ENCODE measurements at places on chromosomes 2 and 18. TPM values are rescaled to one million over a fixed set of nuclear protein-coding genes. Genes with fewer than 3 reads are reported as not detected.
A peak's percentile ranks its signal among the peaks of the same experiment; 100 is the strongest.

GRCh38 chr2:5937851-5938565 lies 245.8 kb downstream of the SOX11 start:
- no peak for DNase-seq

The PLEKHA3 gene
- total RNA-seq, result 15.2 TPM

DNA sequence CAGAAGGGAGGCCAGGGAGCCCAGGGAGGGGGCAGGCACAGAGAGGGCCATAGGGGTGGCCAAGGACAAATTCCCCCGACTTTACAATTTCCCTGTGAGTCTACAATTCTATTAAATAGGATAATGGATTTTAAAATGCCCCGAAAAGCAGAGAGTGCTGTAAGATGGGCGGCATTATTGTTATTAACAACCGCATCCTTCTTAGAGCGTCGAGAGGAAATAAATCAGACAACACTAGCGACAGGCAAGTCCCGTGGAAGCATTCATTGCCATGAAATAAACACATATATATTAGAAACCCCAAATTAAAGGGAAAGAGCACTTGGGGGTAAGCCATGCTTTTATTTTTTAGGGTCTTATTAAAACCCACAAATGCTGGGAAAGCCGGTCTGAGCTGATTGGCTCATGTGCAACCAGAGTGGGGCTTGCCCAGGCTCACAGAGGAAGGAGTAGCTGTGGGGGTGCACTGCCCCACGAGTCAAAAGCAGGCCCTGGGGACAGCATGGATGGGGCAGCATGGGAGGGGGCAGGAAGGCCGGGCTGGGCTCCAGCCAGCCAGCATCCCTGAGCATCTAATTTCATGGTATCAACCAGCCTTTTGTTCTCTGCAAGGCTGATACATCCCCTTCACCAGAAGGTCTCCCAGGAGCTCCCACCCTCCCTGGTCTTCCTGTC lies 187.1 kb downstream of the CELF4 start:
- DNase-seq, result no peak

GRCh38 chr18:47168913-47169312 lies 7.3 kb downstream of the IER3IP1 start:
- DNase-seq, result no peak

DNA sequence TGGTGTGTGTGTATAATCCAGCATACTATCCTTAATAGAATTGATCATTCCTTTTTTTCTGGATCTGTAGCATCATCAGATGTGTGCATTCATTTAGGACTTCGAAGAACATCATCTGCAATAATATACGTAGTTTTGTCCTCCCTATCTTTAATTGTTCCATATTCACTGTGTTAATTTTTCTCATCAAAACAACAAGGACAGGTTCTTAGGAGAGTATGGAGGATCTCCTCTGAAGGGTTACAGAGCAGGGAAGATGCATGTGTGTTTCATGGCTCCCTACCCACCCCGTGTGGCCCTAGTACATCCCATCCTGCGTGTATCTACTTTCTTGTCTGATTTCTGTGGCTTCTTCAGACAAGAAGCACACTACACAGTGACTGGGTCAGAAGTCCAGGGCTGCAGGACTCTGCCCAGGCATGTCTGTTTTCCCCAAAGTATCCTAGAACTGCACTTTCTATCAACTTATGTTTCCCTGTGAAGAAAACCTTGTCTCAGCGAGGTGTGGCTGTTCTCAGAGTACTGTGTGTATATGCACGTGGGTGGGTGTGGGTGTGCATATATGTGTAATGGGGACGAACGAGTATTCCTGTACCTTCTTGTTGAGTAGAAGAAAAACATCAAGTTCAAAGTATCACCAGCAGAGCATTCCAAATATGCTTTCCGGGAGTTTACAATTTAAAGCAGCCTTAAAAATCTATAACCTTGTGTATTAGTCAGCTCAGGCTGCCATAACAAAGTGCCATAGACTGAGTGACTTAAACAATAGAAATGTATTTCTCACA lies 220.4 kb upstream of the FOSL2 start:
- DNase-seq, result no peak

The IL1R2 gene
- not detected for total RNA-seq

DNA sequence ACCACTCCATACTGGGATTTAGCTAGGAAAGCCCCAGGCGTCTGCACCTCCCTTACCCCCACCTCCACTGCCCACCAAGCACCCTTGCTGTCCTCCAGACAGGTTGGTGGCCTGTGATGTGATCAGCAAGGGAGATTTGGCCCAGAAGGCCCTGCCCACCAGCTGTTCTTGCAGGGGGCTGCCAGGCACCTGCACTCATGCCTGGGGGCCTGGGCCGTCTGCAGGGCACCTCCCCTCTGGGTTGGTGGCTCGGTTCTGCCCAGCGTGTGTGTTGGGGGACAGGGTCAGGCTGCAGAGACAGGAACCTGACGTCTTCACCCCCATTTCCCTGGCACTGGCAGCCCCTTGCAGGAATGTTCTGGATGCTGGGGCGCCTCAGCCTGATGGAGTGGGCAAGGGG lies 5.8 kb downstream of the DNMT3A start:
- no peak for DNase-seq

DNA sequence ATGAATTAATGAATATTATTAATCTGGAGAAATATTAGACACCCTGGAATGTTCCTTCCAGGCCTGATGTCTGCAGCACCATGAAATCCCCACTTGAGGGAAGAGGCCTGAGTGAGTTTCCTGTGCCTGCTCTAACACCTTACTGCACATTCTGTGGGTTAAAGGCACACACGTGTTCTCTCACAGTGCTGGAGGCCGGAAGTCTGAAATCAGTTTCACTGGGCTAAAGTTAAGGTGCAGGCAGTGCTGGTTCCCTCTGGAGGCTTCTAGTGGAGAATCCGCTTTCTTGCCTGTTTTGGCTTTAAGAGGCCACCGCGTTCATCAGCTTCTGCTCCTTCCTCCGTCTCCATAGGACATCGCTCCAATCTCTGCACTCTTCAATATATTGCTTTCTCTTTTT lies 48.7 kb downstream of the ACKR3 start:
- DNase-seq, result no peak

DNA sequence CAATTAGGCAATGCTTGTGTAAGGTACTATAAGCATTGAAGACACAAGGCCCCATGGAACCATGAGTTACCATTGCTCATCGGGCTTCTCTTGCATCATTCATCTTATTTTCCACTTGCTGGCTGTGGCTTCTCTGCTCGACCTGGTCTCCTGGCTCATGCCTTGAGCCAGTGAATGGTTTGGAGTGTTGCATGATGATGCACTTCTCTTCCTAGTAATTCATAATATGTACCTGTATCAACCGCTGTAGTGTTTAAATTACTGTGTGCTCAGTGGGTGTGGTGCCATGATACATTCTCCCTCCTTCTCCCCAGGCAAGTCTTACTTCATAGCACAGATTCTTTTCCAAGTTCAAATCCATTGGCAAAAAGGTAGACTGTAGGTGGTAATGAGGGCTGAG lies 66.8 kb downstream of the ABCA12 start:
- DNase-seq, result no peak

The SALL3 gene
- total RNA-seq, result 5.9 TPM

The GKN2 gene
- not detected for total RNA-seq

The FAM124B gene
- total RNA-seq, result 5.2 TPM

- DNase-seq, result peak; percentile 1
Observed at GRCh38 chr2:6723865-6724604, 141.7 kb downstream of the CMPK2 start.

DNA sequence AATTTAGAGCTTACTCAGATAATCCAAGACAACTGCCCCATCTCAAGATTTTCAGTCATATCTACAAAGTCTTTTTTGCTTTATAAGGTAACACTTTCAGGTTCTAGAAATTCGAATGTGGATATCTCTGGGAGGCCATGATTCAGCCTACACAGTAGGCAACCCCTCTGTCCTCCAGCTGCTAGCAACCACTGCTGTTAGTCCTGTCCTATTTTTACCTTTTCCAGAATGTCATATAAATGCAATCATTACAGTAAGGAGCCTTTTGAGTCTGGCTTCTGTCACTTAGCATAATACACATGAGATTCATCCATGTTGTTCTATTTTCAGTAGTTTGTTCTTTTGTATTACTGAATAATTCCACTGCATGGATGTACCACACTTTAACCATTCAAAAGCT lies 28.5 kb upstream of the MARCHF7 start:
- DNase-seq, result no peak

GRCh38 chr2:140696449-140696848 lies 1434.4 kb downstream of the LRP1B start:
- DNase-seq, result no peak

- no peak for DNase-seq
Observed at GRCh38 chr2:45330108-45330507, 281.0 kb downstream of the SRBD1 start.

DNA sequence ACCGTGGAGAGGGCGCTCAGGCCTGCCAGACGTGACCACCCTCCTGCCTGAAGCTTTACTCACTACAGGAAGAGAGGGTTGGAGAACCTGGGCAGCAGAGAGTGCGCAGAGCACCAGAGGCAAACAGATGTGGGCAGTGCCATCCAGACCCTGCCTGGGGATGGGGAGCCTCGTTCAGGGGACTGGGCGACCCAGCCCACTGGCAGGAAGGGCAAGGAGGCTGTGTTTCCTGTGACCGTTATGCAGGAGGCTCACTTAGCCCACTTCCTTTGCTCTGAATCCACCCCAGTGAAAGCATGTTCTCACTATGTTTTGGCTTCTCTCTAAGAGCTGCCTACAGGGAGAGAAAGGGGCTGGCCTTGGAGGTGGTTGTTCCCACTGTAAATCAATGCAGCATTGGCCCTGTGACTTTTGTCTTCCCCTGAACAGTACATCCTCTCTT lies 23.0 kb upstream of the ACKR3 start:
- no peak for DNase-seq

The EMILIN1 gene
- total RNA-seq, result 2.4 TPM

DNA sequence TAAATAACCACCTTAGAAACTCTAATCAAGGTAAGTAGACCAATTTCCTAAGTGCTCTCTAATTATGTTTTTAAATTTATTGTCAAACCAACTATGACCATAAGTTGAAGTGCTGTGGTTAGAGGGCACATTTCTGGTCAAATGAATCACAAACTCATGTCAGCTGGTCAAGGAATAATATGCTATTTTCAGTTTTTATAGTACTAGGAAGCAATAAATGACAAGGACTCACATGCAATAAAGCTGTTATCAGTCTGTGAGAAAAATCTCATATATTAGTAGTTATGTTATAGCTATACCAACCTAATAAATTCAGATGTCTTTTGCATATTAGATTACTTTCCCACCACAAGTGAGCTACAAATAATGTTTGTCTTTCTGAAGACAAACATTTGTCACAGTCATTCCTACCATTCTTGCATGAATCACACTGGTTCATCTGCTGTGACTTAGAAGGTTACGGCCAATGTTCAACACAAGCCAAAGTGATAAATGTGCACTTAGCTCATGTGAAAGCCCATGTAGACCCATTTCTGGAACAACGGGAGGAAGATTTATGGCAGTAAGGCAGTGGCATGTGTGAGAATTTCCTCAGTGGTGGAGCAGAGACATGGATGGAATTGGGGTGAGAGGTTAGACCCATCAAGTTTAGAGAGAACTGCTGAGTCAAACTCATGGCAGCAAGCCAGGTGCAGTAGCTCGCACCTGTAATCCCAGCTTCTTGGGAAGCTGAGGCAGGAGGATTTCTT lies 27.4 kb upstream of the CCNYL1 start:
- DNase-seq, result no peak
